Glutamatergic neuron (in vitro differentiated cells): ENCODE measurements at places on chromosomes 13 and 19. TPM values are rescaled to one million over a fixed set of nuclear protein-coding genes. Genes with fewer than 3 reads are reported as not detected.

Gene KIR2DL3
- not detected for total RNA-seq

Gene SRRM5
- total RNA-seq, result 0.51 TPM

- H3K4me1 ChIP-seq, result no peaks in the 10 kb centered on the region
- DNase-seq, result no peak
- H3K4me3 ChIP-seq, result no peak overlapping the region
- H3K27me3 ChIP-seq, result peaks cover 3% of the 10 kb centered on the region
- peaks cover 23% of the 10 kb centered on the region for H3K36me3 ChIP-seq
Measured at GRCh38 chr19:56355517-56355916, 37.8 kb downstream of the ZNF582 start.

DNA sequence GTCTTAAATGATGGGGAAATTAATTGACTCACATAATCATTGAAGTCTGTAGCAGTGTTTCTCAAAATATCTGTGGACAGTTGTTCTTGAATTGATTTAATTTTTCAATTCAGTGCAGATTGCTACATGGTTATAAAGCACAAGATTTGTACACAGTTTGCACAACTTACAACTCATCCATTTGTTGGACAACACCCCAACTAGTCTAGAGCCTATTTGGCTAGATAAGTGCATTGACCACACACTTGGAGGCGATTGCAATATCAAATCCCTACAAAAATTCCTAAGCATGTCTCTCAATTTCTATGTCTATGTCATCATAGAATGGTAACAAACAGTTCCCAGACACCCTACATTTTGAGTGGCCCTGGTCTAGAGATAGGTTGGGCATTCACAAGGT lies 48.0 kb upstream of the IPO5 start:
- no peaks in the 10 kb centered on the region for H3K27me3 ChIP-seq
- DNase-seq, result no peak
- no peaks in the 10 kb centered on the region for H3K36me3 ChIP-seq
- no peaks in the 10 kb centered on the region for H3K4me1 ChIP-seq
- no peak overlapping the region for H3K27ac ChIP-seq

GRCh38 chr13:34216256-34216655 lies 398.3 kb downstream of the RFC3 start:
- DNase-seq, result no peak
- no peaks in the 10 kb centered on the region for H3K36me3 ChIP-seq
- no peaks in the 10 kb centered on the region for H3K27me3 ChIP-seq
- H3K4me3 ChIP-seq, result no peak overlapping the region
- H3K4me1 ChIP-seq, result peaks cover 16% of the 10 kb centered on the region
- no peak overlapping the region for H3K27ac ChIP-seq
